ENCODE measurements at places on chromosomes 3 and 15. TPM values are rescaled to one million over a fixed set of nuclear protein-coding genes. Genes with fewer than 3 reads are reported as not detected.

DNA sequence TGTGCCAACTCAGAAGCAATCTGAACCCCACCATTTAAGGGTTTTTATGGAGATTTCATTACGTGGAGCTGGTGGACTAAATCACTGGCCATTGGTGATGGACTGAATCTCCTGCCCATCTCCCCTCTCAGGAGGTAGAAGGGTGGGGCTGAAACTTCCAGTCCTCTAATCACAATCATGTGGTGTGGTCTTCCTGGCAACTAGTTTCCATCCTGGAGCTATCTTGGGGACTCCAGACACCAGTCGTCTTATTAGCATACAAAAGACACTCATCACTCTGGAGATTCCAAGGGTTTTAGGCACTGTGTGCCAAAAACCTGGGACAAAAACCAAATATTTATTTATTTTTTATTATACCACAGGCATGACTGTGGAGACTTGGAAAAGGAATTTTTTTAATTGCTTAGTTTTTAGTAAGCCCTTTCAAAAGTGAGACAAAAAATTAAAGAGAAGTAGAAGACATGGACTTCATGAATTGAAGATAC, 203.6 kb downstream of the WNT5A start:
- no peak for DNase-seq

DNA sequence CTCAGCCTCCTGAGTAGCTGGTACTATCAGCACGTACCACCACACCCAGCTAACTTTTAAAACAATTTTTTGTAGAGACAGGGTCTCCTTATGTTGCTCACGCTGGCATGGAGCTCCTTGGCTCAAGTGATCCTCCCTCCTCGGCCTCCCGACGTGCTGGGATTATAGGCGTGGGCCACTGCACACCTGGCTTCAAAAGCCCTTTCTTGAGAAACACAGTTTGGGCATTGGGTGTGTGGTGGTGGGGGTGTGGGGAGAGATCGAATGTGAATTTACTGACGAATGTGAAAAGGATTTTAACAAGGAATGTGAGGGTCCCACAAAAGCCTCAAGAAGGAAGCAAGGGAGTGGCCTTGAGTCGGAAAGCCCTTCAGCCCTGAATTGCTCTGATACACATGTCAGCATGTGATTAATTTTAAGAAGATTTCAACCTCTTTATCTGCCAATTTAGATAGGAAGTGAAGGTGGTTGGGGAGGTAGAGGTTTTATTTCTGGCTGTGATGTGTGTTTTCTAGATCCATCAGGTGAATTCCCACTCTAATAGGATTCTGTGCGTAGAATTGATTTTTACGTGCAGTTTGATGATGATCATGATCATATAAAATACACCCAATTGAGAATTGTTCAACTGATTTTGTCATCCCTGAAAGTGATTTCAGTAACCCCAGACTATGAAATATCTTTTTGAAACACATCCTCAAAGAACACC, 1.1 kb downstream of the CCR4 start:
- no peak for DNase-seq

DNA sequence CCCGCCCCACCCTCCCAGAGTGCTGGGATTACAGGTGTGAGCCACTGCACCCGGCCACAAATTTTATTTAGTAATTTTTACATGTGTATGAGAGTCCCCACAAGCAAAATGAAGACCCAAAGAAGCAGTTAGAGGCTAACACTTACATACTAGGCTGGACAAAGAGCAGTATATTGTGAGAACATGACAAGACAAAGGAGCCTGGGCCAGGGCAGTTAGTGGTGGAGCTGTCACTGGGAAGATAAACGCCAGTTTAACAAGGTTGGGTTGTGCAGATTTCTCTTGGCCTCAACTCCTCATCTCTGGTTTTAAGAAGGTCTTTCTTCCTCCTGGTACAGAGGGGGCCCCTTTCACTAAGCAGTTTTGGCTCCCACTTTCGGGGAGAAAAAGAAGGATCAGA, 19.9 kb upstream of the FAM174B start:
- no peak for DNase-seq

- DNase-seq, result no peak
Observed at GRCh38 chr3:188888321-188889053, 283.3 kb upstream of the TPRG1 start.

DNA sequence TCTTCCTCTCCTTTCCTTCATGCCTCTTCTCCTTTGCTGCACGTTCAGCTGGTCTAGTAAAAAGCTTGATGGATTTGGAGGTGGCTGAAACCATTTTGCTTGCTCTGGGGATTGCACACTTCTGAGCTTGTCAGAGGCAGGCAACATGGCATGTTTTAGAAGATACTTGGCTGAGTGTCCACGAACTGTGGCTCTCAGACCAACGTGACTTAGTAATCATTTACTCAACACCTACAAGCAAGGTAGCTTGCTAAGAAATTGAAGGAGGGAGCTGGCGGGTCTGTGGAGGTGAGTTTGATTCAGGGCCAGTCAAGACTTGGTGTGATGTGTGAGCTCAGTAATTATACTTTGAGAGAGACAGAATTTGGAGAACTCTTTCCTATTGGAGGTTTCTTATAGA, 196.0 kb downstream of the LPP start:
- no peak for DNase-seq

DNA sequence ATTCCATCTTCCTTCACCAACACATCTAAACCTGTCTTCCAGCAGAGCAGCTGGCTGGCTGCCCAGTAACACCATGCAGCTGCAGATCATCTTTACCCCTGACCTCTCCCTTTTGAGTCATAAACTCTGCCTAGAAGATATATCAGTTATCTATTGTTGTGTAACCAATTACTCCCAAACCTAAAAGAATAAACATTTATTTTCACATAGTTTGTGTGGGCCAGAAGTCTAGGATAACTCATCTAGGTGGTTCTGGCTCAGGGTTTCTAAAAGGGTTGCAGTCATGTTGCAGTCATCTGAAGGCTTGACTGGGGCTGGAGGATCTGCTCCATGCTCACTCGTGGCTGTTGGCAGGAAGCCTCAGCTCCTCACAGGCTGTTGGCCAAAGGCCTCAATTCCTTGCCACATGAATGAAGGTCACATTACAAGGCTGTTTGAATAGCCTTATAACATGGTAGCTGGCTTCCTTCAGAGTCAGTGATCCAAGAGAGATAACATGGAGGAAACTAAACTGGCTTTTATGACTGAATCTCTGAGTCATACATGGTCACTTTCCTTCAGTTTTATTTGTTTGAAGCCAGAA, 92.8 kb downstream of the GOLIM4 start:
- peak; percentile 32 for DNase-seq

DNA sequence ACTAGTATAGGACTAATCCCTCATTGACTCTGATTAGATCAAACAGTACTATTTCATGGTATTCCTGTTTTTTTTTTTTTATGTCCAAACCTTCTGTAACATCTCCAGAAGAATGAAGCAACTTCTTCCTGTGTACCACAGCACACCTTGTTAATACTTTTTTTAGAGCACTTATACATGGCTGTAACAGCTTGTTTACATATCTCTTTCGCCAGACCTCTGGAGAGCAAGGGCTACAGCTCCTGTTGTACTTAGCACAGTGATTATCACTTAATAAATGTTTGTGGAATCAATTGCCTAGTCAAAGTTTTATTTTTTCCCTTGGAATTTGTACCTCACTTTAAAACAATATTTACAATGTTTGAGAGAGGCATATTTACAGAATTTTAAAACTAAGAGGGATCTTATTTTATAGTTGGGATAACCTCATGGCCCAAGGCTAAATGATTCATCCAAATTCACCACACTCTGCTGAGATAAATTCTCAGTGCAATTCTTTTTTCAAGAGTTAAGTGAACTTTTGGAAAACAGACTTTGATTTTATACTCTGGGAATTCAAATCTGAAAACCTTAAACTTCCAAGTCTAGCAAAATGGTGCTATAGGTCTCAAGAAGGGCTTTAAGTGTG, 9.2 kb upstream of the GATM start:
- no peak for DNase-seq

DNA sequence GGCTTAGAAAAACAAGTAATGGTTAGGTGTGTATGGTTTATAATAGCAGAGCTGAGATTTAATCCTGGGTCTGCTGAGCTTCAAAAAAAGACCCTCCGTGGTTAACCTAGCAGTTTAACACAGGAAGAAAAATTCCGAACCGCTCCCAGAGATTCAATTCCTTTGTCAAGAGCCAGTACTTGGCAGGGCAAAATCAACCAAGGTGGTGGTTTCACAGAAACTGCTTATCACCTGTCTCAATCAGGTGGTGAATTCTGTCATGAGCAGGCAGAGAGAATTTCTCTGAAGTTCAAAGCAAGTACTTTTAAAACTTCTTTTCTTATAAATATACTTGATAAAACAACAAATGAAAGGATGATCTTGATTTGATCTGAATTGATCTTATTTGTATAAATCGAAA, 17.2 kb downstream of the SYNPR start:
- DNase-seq, result no peak

DNA sequence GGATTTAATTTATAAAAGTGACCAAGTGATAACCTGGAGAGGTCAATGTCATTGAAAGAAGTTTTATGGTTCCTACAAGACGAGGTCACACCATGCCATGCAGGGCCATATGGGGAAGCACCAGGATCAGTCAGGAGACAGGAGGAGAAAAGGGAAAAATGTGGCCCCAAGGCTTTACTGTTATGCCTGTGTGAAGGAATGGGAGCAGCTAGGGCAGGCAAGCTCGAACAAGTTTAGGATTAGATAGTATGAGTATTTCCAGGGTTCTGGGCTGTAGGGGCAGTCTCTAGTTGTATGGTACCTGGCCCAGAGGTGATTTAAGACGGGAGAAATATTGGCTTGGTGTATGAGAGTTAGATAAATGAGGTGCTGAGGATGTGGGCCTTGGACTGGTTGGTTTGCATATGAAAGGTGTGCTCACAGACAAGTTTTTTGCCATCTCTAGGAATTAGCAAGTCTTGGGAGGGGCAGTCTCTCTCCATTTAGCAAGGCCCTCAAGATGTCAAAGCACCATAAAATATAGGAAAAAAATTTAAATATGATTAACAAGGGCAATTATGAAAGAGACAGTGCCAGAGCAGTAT, 36.3 kb upstream of the DCLK3 start:
- no peak for DNase-seq

DNA sequence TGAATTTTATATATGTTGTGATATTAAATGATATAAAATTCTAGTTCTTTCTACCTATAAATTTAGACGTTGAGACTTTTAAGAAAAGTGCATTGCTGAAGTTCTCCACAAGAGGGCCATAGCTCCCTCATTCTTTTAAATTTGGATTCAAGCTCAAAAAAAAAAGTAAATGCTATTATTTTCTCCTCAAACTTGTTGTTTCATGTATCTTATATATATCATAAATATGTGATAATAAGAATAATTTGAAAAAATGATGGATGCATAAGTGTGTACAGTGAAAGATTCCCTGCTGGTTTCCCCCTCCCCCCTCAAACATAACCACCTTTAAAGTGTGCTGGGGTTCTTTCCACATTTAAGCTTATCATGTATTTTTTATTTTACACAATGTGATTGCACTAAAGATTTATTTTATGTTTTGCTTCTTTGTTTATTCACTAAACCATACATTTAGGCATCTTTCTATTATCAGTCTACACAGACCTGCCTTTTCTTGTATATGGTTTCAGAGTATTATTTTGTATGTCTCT, 769.4 kb upstream of the GOLIM4 start:
- DNase-seq, result peak; percentile 55

- no peak for DNase-seq
Observed at GRCh38 chr3:113179235-113179824, 32.0 kb upstream of the BOC start.

GRCh38 chr15:99359769-99360168, 108.5 kb downstream of the LRRC28 start:
- no peak for DNase-seq

Gene SNAPC5
- 21.0 TPM for total RNA-seq

Gene RPP25
- total RNA-seq, result 26.0 TPM
